ENCODE measurements at places on chromosomes 5 and 9. TPM values are rescaled to one million over a fixed set of nuclear protein-coding genes. Genes with fewer than 3 reads are reported as not detected.

The NEUROG1 gene
- total RNA-seq = not detected

The CATSPER3 gene
- total RNA-seq = 0.17 TPM

The RNF208 gene
- total RNA-seq = 0.15 TPM

The PLAC8L1 gene
- total RNA-seq = not detected

The NDST1 gene
- 63.0 TPM for total RNA-seq

The RNF20 gene
- total RNA-seq = 30.4 TPM

The PCDHA4 gene
- total RNA-seq = 0.29 TPM

The TRIM23 gene
- 25.0 TPM for total RNA-seq

The TEX48 gene
- total RNA-seq = not detected

The IL11RA gene
- total RNA-seq = 16.0 TPM

The DMRT2 gene
- not detected for total RNA-seq

The DMRT3 gene
- not detected for total RNA-seq

The BARX1 gene
- not detected for total RNA-seq

The FOXD4 gene
- total RNA-seq = 0.17 TPM

The KIAA0825 gene
- total RNA-seq = 5.5 TPM

The SEC61B gene
- total RNA-seq = 92.1 TPM

The WNK2 gene
- total RNA-seq = 0.15 TPM

The RGS7BP gene
- total RNA-seq = not detected

The IFNB1 gene
- not detected for total RNA-seq

The HTR1A gene
- not detected for total RNA-seq

The LVRN gene
- 0.44 TPM for total RNA-seq

Measured in smooth muscle cell of trachea (primary cell).